ENCODE measurements at places on chromosomes 16 and 17.
A peak's percentile ranks its signal among the peaks of the same experiment; 100 is the strongest.

DNA sequence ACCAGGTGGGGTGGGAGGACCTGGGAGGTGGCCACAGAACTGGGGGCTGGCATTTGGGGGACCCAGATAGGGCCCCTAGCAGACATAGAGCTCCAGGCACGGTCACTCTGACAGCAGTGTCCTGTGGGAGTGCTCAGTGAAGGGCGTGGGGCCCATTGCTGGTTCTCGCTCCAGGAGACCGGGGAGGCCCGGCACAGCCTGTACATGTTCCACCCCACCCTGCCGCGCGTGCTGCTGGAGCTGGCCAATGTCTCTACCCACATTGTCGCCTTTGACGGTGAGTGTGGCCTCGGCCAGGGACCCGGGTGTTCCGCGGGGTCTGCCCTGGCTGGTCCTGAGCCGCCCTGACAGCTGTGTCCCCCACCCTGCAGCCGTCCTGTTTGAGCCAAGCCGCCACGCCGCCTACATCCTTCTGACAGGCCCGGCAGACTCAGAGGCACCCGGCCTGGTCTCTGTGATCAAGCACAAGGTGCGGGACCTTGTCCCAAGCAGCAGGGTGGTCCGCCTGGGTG, 11.2 kb downstream of the RGS11 start:
- DNase-seq, result no peak

GRCh38 chr17:58184986-58185761, 7.4 kb upstream of the EPX start:
- DNase-seq, result no peak

DNA sequence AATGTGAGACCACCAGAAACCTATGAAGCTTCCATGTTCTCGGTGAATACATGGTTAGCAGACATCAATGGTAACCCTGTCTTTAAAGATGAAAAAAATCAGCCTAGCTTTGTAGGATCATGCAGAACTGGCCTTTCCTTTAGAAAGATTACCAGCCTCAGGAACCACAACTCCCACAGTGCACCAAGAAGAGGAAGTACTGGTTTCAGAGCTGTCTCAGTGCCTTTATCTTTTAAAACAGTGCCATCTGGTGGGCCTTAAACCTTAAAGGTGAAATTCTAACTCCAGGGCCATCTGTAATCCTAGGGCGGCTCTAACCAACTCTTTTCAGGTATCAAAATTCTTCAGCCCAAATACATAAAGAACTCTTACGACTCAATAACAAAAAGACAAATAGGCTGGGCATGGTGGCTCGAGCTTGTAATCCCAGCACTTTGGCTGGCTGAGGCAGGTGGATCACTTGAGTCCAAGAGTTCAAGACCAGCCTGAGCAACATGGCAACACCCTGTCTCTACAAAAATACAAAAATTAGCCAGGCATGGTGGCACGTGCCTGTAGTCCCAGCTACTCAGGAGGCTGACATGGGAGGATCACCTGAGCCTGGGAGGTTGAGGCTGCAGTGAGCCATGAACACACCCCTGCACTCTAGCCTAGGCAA, 5.4 kb downstream of the ATPAF2 start:
- DNase-seq, result peak; percentile 50

GRCh38 chr16:85123891-85124635, 11.8 kb upstream of the CIBAR2 start:
- no peak for DNase-seq

- DNase-seq, result no peak
These were observed 80.0 kb downstream of the USP32 start for GRCh38 chr17:60311936-60312335.

GRCh38 chr16:83453977-83454376, 353.8 kb upstream of the HSBP1 start:
- no peak for DNase-seq

GRCh38 chr16:2428051-2428783, 1.0 kb upstream of the CCNF start:
- DNase-seq, result no peak

DNA sequence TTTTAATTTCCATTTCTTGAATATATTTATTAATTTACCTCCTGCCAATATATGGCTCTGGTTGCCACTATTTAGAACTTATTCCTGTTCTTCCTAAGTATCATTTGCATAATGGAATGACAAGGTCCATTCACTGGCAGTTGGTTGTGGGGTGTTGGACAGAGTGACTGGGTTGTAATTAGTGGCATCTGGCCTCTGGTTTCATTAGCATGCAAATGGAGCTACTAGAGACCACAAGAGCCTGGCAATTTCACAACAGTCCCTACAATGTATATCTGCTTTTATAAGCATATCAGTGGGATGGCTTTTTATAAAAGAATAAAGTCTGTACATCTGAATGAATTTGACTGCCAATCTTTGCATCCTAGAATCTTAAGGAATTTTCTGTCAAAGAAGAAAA, 1030.9 kb upstream of the CDH8 start:
- no peak for DNase-seq

Data from activated gamma-delta T cell treated with Interleukin-2 at 50 U/mL for 16 hours (primary cell).